Choroid plexus epithelial cell (primary cell): ENCODE measurements at places on chromosomes 13 and 19.

DNA sequence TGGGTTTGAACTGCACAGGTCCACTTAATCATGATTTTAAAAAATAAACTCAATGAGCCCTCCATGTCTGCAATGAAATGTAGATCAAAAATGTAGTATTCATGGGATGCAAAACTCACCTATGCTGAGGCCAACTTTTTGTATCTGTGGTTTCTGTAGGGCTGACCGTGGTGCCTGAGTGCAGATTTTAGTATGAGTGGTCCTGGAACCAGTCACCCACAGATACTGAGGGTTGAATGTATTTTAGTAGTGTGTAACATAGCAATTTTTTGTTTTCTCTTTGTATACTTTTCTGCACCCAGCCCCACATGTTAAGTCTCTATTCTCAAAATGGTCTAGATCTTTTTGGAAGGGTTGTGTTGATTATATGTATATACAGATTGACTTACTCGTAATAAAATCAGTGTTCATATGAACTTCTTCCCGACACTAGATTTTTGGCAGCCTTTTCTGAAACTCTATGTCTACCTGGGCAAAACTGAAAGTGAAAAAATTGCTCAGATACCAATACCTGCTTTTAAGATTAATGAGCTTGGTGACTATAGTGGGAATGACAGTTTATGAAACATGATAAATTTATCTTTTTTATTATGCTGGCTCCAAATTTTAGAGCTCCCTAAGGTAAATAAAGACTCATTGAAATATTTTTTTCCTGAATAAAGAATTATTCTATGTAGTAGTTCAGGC, 51.6 kb downstream of the DNAJC15 start:
- no peak for DNase-seq

- peak; percentile 67 for DNase-seq
Observed at GRCh38 chr13:40377783-40378182, 288.7 kb downstream of the FOXO1 start.

DNA sequence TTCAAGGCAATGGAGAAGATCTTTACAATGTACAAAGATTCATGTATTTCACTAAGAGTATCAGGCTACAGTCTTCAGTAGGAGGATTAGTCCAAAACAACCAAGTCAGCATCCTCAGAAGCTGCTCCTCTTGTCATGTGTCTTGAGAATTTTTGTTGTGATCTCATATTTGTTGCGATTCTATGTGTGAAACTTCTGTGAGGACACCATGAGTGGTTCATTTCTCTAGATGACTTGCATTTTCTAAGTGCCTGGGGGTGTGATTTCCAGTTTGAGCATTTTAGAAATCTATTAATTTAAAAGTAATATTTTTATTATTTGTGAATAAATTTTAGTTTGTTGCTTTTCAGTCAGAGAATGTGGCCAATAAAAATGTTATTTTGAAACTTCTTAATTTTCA, 94.5 kb downstream of the RAP2A start:
- no peak for DNase-seq

- no peak for DNase-seq
Observed at GRCh38 chr13:39034085-39034484, 3.8 kb downstream of the PROSER1 start.
